ENCODE measurements at places on chromosomes 4 and X.

GRCh38 chr4:87005690-87006425 is 71.0 kb downstream of the AFF1 start:
- DNase-seq = peak; percentile 57

DNA sequence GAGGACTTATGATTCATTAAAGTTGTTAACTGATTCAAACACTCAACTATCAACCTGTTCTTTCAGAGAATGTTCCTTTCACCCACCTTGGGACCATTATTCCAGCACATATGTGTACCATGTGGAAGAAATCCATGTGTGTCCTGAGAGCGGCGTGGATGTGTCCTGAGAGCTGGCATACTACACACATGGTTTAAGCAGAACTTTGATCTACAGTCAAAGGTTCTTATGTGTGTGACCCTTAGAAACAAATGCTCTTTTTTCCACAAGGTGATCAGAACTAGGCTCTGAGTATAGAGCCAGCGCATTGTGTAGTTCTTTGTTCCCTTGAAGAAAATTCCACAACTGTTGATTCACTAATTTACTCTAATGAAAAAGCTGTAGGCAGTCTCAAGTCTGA is 332.0 kb downstream of the NR3C2 start:
- no peak for DNase-seq

DNA sequence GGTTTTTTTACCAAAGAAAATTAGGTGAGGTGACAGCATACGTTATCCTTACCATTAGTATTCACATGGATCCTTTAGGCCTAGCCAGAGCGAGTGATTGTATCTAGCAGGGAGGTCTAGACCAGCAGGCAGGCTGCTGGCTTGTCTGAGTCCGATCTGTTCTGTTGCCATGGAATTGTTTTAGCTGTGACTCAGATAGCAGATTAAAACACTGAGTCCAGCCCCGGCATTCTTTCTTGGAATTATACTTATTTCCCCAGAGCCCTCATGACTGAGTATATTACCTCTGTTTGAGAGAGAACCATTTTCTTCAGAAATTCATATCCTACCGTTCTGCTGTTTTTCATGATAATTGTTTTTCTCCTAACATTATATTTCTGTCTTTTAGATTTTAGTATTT is 37.4 kb downstream of the OCRL start:
- DNase-seq = no peak

- no peak for DNase-seq
Observed at GRCh38 chr4:30207389-30207788, 512.8 kb upstream of the PCDH7 start.

DNA sequence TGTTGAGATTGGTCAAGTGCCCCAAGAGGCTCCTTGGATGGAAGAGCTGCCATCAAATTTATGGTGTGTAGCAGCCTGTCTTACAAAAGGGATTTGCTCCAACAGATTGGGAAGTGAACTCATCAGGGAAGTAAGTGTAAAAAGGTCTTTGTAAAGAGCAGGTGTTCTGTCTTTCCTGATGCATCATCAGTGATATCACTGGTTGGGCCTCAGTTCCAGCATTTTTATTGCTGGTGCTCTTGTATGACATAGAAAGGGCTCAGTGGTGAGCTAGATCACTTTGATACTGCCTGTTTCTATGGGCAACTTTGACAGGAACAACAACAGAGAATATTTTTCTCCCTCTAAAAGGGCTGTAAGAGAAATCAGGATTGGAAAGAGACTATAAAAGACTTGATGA is 8.7 kb upstream of the GABRE start:
- DNase-seq = no peak

DNA sequence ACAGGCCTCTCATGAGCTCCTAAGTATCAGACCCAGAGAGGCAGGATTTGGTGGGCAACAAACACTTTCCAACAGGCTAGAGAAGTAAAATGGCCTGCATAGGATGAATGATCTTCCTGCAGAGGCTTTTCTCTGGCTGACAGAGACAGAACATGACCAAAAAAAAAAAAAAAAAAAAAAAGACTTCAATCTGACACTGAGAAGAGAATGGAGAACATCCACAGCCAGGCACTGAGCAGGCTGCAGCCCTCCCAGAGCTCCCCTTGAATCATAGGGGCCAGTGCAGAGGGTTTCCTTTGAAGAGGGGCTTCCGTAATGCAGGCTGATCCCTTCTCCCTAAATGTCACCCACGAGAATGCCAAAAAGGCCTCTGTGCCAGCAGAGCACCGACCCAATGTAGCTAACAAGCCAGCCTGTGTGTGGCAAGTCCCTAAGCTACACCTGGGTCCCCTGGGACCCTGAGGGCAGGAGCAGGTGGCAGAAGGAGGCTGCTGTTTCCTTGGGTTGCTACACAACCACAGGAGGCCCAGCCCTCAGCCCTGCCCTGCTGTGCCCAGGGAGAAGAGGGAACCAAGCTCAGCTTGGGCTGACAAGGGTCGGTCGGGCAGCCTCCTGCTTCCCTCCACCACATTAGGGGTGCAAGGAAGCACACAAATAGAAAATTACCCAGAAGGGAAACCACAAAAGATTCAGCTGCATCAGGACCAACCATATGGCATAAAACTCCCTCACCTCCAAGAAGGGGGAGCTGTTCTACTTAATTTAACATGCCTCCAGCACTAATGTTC is 55.6 kb downstream of the MAP7D2 start:
- DNase-seq = no peak

GRCh38 chr4:1027915-1028238 is 16.5 kb downstream of the FGFRL1 start:
- DNase-seq = no peak

DNA sequence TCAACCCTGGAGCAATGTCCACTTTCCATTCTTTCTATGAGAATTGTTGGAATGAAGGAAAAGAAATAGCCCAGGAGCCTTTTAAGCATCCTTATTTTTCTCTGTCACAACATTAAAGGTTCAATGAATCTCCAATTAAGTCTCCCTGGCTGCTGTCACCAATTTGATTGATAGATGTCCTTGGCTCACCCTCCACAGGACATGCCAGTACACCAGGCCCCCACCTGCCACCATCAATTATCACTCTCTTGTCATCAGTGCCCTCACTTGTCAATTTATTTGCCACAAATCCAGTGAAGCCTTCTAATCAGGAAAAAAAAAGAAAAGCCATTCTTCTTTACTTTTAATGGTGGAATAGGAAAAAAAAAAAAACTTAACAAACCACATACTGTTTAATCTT is 453.6 kb downstream of the CENPC start:
- DNase-seq = no peak

All from activated naive CD4-positive, alpha-beta T cell treated with Interleukin-2 at 50 U/mL for 16 hours (primary cell).